Uterus (tissue), 4 donors: ENCODE measurements at places on chromosomes 5 and 9. TPM values are rescaled to one million over a fixed set of nuclear protein-coding genes. Genes with fewer than 3 reads are reported as not detected.

Gene CTXN3
- total RNA-seq = not detected

Gene RETREG1
- total RNA-seq = 12.5 TPM

Gene IL5
- total RNA-seq = not detected

Gene ROPN1L
- not detected for total RNA-seq

Gene ZNF883
- 6.6 TPM for total RNA-seq

Gene MLANA
- not detected for total RNA-seq

Gene DAB2IP
- 40.6 TPM for total RNA-seq

DNA sequence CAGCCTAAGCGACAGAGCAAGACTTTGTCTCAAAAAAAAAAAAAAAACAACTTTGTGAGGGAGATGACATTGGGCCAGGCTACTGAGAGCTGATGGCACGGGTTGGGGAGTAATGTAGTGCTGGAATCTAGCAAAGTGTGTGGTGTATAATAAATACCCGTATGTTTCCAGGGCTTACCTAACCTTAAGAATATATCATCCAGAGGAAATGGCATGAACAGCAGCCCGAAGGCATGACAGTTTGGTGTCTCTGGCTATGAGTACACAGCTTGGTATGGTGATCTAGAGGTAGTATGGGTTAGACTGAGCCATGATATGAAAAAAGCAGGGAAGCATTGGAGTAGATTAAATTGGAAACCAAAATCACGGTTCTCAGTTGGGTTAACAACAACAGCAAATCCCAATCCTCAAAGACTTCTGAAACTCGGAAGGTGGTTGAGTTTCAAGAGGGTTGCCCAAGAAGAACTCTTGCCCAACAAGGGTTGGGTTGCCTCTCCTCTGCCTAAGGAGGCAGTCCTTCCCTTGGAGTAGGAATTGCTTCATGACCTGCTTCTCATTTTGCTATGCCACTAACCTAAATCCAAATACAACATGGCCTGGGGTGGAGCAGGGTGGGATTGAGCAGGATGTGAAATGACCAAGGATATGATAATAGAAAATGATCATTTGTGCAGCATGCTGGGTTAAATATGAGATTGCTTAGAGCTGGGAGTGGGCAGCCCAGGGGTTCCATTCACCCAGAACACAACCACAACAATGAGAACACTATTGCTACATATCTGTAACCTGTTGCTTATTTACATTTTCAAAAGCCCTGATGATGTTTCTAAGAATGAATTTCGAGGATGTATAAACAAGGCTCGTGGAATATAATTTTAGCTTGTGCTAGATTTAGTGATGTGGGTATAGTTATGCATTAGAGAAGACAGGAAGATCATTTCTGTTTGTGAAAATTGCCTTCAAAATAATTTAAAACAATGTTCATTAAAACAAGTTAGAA, 64.6 kb upstream of the ZFR start:
- H3K27me3 ChIP-seq = no peaks in the 10 kb centered on the region
- H3K27ac ChIP-seq = no peak overlapping the region
- no peaks in the 10 kb centered on the region for H3K36me3 ChIP-seq
- H3K4me3 ChIP-seq = no peak overlapping the region
- DNase-seq = no peak

DNA sequence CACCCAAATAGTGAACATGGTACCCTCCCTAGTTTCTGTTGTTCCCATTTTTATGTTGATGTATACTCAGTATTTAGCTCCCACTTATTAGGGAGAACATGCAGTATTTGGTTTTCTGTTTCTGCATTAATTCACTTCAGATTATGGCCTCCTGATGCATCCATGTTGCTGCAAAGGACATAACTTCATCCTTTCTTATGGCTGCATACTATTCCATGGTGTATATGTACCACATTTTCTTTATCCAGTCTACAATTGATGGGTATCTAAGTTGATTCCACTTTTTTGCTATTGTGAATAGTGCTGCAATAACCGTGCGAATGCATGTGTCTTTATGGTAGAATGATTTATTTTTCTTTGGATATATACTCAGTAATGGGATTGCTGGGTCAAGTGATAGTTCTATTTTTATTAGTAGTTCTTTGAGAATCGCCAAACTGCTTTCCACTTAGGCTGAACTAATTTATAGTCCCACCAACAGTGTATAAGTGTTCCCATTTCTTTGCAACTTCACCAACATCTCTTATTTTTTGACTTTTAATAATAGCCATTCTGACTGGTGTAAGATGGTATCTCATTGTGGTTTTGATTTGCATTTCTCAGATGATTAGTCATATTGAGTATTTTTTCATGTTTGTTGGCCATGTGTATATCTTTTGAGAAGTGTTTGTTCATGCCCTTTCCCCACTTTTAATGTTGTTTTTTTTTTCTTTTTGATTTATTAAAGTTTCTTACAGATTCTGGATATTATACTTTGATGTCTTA, 79.6 kb downstream of the SMIM15 start:
- no peak overlapping the region for H3K4me3 ChIP-seq
- no peaks in the 10 kb centered on the region for H3K27me3 ChIP-seq
- H3K27ac ChIP-seq = no peak overlapping the region
- no peaks in the 10 kb centered on the region for H3K36me3 ChIP-seq

- H3K27ac ChIP-seq = peak overlapping the region; percentile 30
- no peaks in the 10 kb centered on the region for H3K27me3 ChIP-seq
- DNase-seq = peak; percentile 72
- no peak overlapping the region for H3K4me3 ChIP-seq
- no peaks in the 10 kb centered on the region for H3K36me3 ChIP-seq
These were observed 19.5 kb upstream of the ASPN start for GRCh38 chr9:92501671-92502393.

DNA sequence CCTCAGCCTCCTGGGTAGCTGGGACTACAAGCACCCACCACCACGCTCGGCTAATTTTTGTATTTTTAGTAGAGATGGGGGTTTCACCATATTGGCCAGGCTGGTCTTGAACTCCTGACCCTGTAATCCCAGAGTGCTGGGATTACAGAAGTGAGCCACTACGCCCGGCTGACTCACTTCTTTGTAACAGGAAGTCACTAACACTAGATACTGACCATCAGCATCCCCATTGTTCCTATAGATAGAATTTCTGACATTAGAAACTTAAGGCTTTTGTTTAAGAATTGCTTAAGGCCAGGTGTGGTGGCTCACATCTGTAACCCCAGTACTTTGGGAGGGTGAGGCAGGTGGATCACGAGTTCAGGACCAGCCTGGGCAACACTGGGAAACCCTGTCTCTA, 42.2 kb downstream of the LEAP2 start:
- H3K4me3 ChIP-seq = no peak overlapping the region
- no peaks in the 10 kb centered on the region for H3K27me3 ChIP-seq
- no peaks in the 10 kb centered on the region for H3K4me1 ChIP-seq
- no peak overlapping the region for H3K27ac ChIP-seq
- no peak for DNase-seq

GRCh38 chr9:6686396-6686795, 40.9 kb upstream of the GLDC start:
- no peaks in the 10 kb centered on the region for H3K4me1 ChIP-seq
- H3K4me3 ChIP-seq = no peak overlapping the region
- no peak for DNase-seq
- no peaks in the 10 kb centered on the region for H3K27me3 ChIP-seq
- no peaks in the 10 kb centered on the region for H3K36me3 ChIP-seq
- H3K27ac ChIP-seq = no peak overlapping the region

DNA sequence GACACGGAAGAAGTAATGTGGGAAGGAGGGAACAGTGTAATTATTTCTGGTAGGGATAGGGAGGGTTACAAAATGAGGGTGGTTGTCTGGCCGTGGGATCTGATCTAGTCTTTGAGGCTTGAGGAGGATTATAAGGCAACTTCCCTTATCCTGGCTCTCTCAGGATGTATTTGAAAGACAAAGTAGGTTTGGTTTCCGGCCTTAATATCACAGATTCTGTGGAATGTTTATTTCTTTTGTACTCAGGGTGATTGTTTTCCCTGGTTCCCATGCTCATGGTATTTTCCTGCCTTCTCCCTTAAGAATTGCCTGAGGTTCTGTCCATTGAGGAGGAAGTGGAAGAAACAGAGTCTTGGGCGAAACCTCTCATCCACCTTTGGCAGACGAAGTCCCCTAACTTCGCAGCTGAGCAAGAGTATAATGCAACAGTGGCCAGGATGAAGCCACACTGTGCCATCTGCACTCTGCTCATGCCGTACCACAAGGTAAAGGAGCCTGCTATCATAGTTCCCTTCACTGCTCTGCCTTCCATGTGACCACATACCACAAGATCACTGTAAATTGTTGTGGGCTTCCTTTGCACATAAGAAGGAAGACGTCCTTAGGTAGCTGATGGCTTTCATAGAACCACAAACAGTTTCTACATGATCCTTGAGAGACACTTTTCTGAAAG, 253.8 kb downstream of the KDM4C start:
- H3K27me3 ChIP-seq = no peaks in the 10 kb centered on the region
- H3K27ac ChIP-seq = no peak overlapping the region
- no peaks in the 10 kb centered on the region for H3K36me3 ChIP-seq
- no peak overlapping the region for H3K4me3 ChIP-seq
- no peaks in the 10 kb centered on the region for H3K4me1 ChIP-seq

- H3K4me1 ChIP-seq = no peaks in the 10 kb centered on the region
- H3K36me3 ChIP-seq = no peaks in the 10 kb centered on the region
- H3K4me3 ChIP-seq = no peak overlapping the region
- H3K27ac ChIP-seq = no peak overlapping the region
- no peaks in the 10 kb centered on the region for H3K27me3 ChIP-seq
These were observed 128.2 kb downstream of the HACD4 start for GRCh38 chr9:20903212-20903611.

DNA sequence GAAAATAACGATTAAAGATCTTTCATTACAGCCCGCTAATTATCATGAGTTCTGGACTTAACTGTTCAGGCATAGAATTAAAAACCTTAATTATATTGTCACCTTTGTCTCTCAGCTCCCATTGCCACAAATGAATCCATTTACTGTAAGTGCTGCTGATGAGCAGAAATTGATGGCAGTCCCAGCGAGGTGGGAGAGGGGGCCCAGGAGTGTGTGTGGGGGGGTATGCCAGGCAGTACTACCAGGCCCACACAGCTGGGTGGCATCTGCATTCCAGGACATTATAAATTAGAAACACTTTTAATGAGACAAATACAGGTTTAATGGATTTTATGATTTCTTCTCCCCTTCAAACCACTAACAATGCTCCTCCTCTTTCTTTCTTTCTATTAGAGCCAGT, 196.0 kb downstream of the MELK start:
- H3K27me3 ChIP-seq = no peaks in the 10 kb centered on the region
- no peak for DNase-seq
- H3K4me3 ChIP-seq = no peak overlapping the region
- no peaks in the 10 kb centered on the region for H3K36me3 ChIP-seq

DNA sequence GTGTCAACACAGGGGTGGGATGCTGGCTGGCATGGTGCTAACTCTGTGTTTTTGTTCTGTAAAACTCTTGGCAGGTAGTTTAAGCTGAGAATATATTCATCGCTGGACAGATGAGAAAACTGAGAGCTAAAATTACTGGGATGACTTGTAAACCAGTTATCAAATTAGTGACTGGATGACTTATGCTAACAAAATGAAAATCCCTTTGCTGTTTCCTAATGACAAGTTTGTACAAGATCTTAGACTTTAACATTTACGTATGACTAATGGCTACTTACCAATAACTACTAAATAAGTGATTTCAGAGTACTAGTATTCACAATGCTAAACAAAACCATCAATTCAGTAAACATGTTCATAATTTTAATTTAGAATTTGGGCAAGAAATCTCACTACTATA, 854.8 kb upstream of the ARRDC3 start:
- no peaks in the 10 kb centered on the region for H3K27me3 ChIP-seq
- DNase-seq = no peak
- no peak overlapping the region for H3K4me3 ChIP-seq
- no peaks in the 10 kb centered on the region for H3K4me1 ChIP-seq

GRCh38 chr9:117957267-117957666, 253.1 kb downstream of the TLR4 start:
- no peaks in the 10 kb centered on the region for H3K4me1 ChIP-seq
- H3K27me3 ChIP-seq = no peaks in the 10 kb centered on the region
- DNase-seq = no peak
- no peaks in the 10 kb centered on the region for H3K36me3 ChIP-seq
- H3K27ac ChIP-seq = no peak overlapping the region

DNA sequence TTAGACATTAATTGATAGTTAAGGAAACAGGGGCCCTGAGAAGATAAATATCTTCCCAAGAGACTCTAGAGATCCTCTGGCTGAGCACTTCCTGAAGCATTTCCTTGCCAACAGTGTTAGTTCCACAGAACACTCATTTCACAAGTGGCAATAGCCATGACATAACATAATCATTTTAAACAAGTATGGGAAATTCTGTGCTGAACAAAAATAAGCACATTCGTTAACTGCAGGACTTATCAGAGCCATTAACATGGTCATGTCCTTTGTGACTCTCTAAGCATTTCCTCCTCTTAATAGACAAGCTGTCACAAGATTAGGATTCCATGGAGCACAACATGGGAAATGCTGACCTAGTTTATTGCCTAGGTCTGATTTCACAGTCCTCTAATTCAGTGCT, 184.9 kb downstream of the SNX18 start:
- no peak overlapping the region for H3K4me3 ChIP-seq
- no peaks in the 10 kb centered on the region for H3K36me3 ChIP-seq
- peaks cover 6% of the 10 kb centered on the region for H3K4me1 ChIP-seq
- DNase-seq = no peak
- H3K27me3 ChIP-seq = no peaks in the 10 kb centered on the region
- no peak overlapping the region for H3K27ac ChIP-seq

DNA sequence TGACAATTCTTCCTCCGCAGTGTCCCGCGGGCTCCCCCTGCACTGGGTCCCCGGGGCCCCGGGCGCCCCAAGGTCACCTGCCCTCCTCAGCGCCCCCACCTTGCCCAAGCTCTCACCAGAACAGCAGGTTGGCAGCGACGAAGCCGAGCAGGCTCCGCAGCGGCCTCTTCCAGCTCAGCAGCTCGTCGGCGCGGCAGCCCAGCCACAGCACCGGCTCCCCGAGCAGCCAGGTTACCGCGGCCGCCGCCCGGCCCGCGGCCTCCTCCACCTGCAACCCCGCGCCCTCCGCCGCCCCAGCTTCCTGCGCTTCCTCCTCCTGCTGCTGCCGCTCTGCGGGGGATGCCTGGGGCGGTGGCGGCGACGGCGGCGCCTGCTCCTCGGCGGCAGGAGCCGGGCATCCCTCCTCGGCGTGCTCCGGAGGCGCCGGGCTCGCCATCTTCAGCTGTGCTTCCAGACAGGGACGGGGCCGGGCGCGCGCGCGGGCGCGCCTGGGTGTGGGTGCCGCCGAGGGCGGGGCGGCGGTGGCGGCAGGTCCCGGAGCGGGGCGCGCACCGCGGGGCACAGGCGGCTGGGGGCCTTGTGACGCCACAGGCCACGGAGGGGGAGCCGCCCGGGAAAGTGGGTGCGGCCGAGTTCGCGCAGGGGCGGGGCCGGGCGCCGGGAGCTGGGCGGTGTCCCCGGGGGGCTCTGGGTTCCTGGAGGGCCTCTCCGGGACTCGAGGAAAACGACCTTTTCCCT, at the start of gene RETREG1:
Gene RETREG1 (minus strand): TSS at position 462 of the 738 bp plus-strand sequence. CDS start 26 bp downstream, at position 436.
- H3K36me3 ChIP-seq = no peaks in the 10 kb centered on the region
- no peaks in the 10 kb centered on the region for H3K27me3 ChIP-seq
- H3K4me3 ChIP-seq = peak within 1 kb of the TSS; percentile 66
- no peaks in the 10 kb centered on the region for H3K4me1 ChIP-seq
- H3K27ac ChIP-seq = peak within 1 kb of the TSS; percentile 10
- DNase-seq = peak; percentile 38
